ENCODE measurements at places on chromosomes 1 and 21.

DNA sequence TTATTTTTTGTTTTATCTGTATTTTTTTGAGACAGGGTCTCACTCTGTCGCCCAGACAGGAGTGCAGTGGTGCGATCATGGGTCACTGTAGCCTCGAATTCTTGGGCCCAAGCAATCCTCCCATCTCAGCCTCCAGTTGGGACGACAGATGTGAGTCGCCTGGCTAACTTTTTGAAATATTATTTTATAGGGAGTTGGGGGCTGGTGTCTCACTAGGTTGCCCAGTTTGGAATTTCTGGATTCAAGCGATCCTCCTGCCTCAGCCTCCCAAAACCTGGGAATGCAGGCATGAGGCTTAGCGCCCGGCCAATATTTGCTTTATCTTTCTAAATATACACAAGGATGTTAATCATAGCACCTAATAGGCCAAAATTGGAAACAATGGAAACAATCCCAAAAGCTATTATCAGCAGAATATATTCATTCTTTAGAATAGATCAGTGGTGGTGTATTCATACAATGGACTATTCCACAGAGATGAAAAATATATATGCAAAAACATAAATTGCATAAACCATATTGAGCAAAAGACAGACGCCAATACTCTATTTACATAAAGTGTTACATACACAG, 55.9 kb downstream of the DAP3 start:
- no peak for DNase-seq

- no peak for DNase-seq
Observed at GRCh38 chr1:206941766-206942418, 4.4 kb downstream of the PIGR start.

DNA sequence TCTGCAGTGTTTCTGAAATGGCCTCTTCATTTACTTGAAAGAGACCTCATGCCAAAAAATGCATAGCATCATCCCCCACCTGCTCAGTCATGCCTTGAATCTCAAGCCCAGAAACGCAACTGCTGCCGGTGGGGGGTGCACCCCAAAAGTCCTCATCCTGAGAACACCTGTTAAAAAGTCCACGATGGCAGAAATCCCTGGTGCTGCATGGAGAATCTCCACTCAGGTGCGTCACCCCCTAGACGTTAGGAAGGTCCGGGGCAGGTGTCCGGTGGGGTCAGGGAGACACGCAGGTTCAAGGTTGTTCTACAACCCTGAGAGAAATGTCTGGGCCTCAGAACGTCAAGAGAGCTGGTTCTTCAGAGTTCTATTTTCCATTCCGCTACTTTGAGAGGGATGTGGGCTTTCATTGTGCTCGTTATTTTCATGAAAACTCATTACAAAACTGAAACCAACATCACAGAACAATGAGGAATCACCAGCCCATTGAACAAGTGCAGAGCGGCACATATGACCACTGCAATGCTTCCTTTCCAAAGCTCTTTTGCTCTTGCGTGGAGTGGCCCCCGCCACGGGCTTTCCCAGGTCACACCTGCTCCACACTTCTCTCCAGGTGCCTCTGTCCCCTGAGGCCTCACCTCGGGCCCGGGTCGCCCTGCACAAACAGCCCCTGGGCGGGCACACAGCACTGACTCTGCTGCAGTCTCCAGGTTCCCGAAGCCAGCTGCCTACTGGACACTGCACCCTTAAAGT, 201.9 kb downstream of the TOMM20 start:
- DNase-seq: peak; percentile 31

GRCh38 chr1:167500283-167500860, 18.0 kb downstream of the CD247 start:
- DNase-seq: no peak

GRCh38 chr1:171743081-171743870, 1.4 kb upstream of the VAMP4 start:
- no peak for DNase-seq

GRCh38 chr1:109269212-109269980, 13.5 kb downstream of the PSRC1 start:
- no peak for DNase-seq

- DNase-seq: no peak
Observed at GRCh38 chr1:86409416-86410021, 13.4 kb upstream of the ODF2L start.

DNA sequence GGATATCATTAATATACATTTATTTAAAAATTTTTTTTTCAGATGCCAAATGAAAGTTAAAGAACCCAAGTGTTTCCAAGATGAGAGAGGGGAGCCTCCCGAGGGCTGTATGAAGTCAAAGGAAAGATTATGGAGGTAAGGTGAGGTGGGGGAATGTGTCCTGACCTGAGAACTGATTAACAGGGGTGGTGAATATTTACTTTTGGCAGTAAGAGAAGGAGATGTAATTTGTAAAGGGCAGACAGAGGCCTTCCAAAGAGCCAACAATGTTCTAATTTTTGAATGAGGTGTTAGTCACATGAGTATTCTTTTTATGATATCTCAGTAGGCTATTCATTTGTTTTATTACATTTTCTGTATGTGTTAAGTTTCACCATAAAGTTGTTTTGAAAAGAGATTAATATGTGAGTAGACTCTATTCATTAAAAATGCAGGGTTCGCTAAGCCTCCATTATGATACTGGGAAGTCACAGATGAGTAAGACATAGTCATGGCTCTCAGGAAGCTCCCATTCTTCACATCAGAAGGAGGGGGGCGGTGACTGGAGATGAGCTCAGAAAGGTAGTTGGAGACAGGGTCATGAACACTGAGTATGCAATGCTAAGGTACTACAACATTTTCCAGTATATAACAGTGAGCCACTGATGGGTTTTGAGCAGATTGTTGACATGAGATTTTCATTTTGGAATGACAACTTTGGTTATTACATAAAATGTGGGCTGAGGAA, 62.4 kb upstream of the TNFSF18 start:
- no peak for DNase-seq

DNA sequence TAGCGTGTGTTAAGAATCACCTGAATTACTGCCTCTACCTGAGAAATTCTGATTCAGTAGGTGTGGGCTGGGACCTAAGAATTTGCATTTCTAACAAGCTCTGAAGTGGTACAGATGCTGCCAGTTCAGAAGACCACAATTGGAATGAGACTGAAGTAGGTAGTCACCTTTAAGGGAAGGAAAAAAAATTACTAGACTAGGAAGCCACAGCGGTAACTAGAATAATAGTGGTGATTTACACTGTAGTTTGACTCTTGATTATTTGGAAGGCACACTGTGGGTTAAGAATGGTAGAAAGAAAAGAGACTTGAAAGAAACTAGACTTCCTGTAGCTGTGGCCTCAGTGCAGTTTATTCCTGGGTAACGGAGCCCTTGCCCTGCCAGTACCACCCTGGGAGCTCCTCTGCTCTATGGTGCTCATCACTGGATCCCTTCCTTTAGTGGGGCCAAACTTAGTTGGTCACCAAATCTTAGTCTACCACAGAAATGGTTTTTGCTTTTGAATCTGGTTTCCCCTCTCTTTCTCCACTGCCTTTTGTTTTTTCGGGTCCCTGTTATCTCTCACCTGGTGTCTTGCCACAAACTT, 43.6 kb downstream of the ARID1A start:
- DNase-seq: no peak

DNA sequence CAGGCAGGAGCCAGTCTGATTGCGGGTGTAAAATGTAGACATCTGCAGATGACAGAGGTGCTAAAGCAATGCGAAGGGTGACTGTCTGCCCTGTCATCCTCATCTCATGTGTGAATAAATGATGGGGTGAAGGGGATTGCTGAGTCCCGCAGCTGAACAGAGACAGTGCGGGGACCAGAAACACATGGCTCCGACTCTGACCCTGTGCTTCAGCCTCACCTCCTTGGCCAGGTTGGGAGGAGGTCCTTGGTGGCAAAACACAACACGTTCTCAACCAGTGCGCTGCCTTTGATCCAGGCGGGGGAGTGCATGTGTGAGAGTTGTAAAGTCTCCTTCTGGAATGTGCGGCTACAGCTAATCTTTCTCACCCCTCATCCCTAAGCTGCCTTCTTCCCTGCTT, 32.0 kb upstream of the TTC22 start:
- DNase-seq: no peak

- DNase-seq: no peak
Observed at GRCh38 chr1:117014209-117014608, 12.6 kb downstream of the CD101 start.

- no peak for DNase-seq
Observed at GRCh38 chr1:6353955-6354658, 39.5 kb downstream of the ACOT7 start.

- DNase-seq: no peak
Observed at GRCh38 chr1:53871221-53871620, 18.4 kb downstream of the YIPF1 start.

DNA sequence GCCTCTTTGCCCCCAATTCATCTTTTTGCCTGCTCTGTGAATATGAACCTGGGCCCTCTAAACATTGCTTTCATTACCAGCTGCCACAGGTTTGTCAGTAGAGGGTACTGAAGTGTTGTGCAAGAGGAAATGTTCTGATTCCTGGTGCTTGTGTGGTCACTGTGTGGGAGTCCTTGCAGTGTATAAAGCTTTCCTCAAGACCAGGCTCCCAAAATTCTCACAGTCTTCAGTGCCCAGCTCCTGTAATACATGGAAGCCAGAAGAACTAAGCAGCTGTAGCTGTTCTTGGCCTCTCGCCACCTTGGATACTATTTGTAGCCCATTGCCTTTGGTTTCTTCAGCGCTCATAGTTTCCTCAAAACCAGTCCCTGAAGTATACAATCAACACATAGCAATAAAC, 1046.2 kb downstream of the BRINP3 start:
- DNase-seq: no peak

DNA sequence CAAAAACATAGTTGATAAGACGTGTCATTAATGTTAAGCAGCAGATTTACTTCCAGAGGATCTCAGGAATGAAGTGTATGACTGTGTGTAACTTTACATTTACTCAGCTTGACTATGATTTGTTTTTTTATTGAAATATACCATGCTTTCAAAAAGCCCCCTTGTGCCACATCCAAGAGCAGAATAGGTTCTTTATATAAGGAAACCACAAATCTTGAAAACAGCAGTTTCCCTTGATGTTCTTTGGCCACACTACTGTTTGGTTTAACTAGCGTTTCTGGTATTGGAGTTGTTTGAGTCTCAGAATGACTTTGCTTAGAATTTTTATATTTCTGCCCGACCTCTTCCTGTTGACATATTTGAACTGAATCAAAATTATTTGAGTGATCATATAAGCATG, 25.0 kb downstream of the LRRC8C start:
- no peak for DNase-seq

DNA sequence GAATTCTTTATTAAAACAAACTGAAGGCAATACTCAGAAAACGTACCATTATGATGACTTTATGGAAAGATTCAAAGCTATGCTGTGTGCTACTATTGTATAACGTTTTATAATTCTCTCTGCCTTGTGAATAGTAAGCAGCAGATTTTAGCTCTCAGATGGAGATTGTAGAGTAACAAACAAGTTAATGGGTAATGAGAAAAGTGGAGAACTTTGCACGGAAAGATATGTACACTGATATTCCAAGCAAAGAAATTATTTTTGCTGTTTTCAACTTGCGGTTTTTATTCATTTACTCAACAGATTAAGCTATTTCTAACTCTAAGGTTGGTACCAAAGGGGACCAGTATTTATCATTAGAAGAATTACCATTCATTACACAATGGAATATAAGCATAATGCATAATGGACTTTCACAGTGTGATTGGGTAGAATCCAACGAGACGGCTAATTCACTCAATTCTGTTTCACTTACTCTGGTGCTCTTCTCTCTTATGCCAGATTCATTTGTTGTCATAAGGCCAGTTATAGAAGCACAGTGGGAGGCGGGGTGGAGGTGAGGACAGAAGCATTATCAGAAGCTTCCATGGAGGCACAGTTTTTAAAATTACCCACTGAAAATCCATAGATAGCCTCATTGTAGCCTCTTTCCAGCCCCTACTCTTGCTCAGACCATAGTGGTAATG, 38.6 kb downstream of the ATP1B1 start:
- DNase-seq: no peak

DNA sequence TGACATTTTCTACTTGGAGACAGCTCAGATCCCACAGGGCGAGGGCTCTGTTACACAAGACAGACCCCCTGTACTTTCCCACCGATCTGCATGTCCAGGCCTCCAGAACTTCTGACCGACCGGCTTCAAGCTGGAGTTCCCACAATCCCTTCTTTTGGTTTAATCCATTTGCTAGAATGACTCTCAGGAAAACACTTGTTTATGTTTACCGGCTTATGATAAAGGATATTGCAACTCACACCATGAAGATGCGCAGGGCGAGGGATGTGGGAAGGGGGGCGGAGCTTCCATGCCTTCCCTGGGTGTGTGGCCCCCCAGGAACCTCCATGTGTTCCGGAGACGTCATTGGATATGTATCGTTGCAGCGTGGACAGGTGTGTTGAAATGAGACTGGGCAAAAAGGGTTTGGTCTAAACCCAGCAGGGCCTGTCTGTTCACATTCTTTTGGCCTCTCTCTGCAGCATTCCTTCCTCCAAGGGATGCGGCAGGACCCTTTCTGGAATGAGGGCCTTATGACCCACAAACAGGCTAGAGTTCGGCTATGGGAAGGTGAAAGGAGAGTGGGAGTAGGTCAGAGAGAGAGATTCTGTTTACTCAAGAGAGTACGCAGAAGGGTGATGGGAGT, 7.5 kb upstream of the IGSF5 start:
- no peak for DNase-seq
